Kidney tubule cell (primary cell): ENCODE measurements at places on chromosomes 12 and 14.

- no peak for DNase-seq
These were observed 41.3 kb downstream of the DLK1 start for GRCh38 chr14:100767788-100768536.

- DNase-seq: no peak
These were observed 86.5 kb upstream of the DIO3 start for GRCh38 chr14:101474563-101475455.

DNA sequence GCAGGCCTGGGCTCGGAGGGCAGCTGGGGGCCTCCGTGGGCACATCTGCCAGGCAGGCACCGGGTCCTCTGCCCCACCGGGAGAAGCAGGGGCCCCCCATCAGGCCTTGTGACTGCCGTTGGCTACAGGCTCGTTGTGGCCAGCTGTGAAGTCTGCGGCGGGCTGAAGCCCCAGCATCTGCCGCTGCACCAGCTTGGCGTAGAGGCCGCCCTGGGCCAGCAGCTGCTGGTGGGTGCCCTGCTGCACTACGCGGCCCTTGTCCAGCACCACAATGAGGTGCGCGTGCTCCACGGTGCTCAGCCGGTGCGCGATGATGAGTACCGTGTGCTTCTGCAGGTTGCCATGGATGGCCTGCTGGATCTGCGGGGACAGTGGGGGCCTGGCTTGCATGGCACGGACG lies 33.9 kb upstream of the VPS37B start:
- no peak for DNase-seq

- no peak for DNase-seq
These were observed 126.9 kb upstream of the RAP1B start for GRCh38 chr12:68483592-68484383.

GRCh38 chr14:87785897-87786296 lies 207.1 kb downstream of the GALC start:
- DNase-seq: no peak

GRCh38 chr14:61562321-61563161 lies 132.8 kb upstream of the HIF1A start:
- peak; percentile 100 for DNase-seq

GRCh38 chr12:50685641-50686040 lies 78.3 kb upstream of the ATF1 start:
- DNase-seq: no peak

- no peak for DNase-seq
These were observed 65.0 kb upstream of the ASPG start for GRCh38 chr14:104020471-104020870.

DNA sequence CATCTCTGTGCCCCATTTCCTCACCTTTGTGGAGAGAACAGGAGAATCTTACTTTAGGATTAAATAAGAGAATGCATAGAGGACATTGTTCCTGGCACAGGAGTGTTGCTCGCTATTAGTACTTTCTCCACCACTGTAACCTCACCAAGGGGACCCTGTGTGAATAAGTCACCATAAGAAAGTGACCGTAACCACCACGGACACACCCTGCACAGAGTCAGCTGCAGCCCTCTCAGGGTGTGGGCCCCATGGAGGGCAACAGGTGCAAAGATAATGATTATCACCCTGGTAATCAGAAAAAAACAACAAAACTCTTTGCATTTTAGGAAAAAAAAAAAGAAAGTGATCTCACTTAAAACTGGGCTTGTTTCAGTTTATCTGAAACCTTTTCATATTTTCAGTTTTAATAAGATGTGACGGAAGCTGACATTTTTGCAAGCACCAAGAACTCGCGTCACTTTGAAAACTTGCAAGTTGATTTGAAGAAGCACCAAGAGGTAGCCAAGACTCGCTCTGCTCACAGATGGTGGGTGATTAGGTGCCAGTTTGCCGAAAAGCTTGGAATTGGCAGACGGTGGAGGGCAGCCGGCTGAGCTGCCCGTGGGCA lies 87.0 kb upstream of the VRK1 start:
- no peak for DNase-seq

DNA sequence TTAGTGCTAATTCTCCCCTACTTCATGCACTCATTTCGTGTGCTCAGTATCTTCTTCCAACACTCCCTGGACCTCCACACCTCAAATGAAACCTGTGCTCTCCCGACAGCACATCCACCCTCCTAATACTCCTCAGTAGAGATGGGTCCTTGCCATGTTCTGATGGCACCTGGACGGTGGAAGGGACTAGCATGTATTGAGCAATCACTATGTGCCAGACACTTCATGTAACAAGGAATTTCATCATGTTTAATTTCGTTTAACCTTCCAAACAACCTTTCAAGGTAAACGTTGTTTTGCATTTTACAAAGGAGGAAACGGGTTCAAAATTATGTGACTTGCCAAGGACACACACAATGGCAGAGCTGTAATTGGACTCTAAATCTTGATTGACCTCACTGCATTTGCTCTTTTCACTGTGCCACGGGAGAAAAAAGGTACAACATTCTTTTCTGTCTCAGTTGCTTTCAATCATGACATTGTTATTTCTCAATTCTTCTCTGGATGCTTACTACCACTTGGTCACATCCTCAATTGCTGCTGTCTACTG lies 12.2 kb upstream of the SLC7A8 start:
- no peak for DNase-seq

GRCh38 chr14:22099942-22100763 lies 426.5 kb upstream of the OR4E1 start:
- peak; percentile 78 for DNase-seq

DNA sequence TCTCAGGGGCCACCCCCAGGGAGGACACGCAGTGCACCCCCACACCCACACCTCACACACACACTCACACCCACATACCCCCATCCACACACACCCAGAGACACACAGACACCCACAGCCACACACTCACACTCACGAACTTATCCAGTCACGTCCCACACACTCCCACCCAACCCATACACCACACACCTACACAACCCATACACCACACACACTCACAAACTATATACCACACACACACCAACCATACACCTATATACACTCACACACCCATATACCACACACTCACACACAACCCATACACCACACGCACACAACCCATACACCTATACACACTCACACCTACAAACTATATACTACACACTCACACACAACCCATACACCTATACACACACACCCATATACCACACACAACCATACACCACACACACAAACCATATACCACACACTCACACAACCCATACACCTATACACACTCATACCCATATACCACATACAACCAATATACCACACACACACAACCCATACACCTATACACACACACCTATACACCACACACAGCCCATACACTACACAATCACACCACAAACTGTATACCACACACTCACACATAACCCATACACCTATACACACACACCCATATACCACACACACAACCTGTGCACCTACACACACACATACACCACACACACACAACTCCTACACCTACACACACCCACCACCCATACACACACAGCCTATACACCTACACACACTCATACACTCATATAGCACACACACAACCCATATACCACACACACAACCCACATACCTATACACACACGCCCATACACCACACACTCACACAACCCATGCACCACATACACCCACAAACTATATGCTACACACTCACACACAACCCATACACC lies 42.7 kb downstream of the TMEM121 start:
- no peak for DNase-seq

GRCh38 chr12:107322063-107322462 lies 228.7 kb upstream of the CRY1 start:
- DNase-seq: no peak

- DNase-seq: no peak
These were observed 23.1 kb downstream of the XRCC3 start for GRCh38 chr14:103692159-103692558.

GRCh38 chr14:97408937-97409815 lies 612.0 kb downstream of the VRK1 start:
- DNase-seq: no peak
